ENCODE measurements at places on chromosomes 16 and 17.

DNA sequence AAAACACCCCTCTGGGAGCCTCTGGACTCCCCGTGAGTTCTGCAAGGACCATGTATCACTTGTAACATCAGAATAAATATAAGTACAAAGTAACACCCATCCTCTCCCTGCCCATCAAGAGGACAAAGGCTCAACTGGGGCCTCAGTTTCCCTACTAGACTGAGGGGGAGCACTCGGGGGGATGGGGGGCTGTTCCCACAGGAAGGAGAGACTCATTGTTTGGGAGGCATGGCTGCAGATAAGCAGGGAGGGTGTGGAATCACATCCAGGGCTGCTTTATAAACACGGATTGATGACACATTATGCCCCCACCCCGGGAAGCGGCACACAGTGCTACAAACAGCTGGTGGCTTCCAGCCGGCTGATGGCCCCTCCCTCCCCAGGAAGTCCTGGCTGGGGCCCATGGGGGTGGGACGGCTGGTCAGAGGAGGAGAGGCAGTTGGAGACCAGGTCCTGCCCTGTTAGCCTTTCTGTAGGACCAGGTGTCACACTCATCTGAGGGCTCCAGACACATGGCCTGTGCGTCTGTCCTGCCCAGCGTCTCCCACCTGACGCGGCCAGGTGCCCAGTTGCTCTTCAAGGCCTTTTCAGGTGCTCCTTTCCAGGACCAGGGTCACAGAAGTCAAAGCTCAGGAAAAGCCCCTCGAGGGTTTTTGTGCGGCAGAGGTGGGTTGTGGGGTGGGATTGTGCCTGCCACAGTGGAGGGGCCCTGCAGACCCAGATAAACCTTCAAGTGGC is 1.3 kb upstream of the MPG start:
- DNase-seq = no peak

GRCh38 chr17:55237841-55238178 is 26.9 kb upstream of the HLF start:
- no peak for DNase-seq

DNA sequence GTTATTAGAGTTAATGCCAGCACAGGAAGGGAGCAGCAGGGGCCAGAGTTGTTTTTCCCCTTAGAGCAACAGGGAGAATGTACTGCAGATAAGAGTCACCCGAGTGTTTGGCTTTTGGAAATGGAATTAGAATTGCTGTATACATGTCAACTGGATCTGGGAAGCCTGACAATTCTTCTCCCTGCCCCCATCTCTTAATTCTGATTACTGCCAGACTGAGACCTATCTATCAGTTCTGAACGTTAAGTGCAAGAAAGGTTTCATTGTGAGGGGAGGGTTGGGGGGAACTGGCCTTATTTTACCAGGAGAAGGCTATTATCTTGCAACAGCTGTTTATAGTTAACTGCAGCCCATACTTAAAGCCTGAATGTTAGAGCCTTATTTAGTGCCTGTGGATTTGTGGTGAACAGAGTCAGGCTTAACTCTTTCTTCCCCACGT is 424.5 kb upstream of the CDH11 start:
- DNase-seq = no peak

DNA sequence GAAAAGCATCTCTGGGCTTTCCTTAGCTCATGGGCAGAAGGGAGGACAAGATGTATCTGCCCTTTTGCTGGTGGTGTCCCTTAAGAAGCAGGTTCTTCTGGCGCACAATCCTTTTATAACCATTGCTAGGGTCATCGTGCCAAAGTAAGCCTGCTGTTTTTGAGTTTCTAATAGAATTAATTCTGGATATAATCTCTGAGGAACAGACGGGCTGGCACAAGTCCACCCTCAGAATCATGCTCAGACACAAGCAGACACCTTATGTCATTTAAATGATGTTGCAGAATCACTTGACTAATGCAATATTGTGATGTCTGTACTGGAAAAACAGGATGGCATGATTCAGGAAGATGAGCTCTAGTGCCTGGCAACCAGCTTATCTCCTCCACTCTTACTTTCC is 18.8 kb upstream of the MMD start:
- DNase-seq = no peak

DNA sequence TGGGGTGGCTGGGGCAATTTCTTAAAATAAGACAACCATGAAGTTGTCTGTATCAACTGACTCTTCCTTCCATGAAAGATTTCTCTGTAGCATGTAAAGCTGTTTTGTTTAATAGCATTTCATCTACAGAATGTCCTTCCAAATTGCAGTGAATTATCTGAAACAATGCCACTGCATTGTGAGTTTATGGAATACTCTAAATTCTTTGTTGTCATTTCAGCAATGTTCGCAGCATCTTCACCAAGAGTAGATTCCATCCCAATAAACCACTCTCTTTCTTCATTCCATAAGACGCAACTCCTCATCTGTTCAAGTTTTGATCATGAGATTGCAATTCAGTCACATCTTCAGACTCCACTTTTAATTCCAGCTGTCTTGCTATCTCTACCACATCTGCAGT is 54.6 kb downstream of the CPPED1 start:
- DNase-seq = no peak
